Astrocyte (in vitro differentiated cells and primary cell): ENCODE measurements at places on chromosomes 4 and X.

GRCh38 chr4:1994938-1995337, 13.8 kb downstream of the NELFA start:
- no peak for DNase-seq

GRCh38 chr4:182768838-182769237, 148.3 kb downstream of the DCTD start:
- peak; percentile 36 for DNase-seq

DNA sequence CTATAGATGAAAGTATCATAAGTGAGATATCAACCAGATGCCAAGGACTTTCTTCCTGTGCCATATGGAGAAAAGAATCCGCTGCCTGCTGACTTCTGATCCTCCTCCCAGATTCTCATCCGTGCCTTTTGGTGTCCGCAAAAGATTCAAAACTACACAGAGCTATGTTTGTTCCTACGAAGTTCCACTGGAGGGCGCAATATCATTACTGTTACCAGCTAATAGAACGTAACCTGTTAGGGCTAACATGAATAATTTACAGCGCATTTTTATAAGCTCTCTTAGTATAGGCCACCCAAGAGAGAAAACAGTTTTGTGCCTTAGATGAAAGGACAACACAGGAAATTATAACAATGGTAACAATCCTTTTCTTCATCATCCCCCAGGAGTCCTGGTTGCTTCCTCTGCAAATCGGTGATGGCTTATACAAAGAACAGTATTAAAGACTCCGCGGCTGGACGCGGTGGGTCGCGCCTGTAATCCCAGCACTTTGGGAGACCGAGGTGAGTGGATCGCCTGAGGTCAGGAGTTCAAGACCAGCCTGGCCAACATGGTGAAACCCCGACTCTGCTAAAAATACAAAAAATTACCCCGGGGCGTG, 22.8 kb upstream of the CENPVL3 start:
- DNase-seq = peak; percentile 23

- DNase-seq = no peak
Observed at GRCh38 chr4:53436251-53436650, 58.8 kb downstream of the FIP1L1 start.

GRCh38 chr4:86554646-86555045, 39.5 kb upstream of the PTPN13 start:
- DNase-seq = no peak

DNA sequence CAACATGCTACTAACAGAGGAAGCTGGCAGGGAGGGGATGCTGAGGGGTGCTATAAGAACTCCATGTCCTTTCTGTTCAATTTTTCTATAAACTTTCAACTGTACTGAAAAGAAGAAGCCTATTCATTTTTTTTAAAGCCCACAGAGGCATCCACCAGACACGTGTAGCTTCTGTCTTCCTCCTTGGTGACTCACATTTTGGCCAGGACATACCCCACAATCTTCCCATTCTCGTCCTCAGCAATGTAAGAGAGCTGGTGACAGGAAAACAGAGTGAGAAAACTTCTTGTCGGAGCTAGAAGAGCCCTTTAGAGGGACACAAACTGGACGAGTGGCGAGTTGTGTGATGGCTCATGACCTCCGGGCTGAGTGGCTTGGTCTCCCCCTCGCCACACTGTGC, 1.1 kb downstream of the NAA10 start:
- peak; percentile 41 for DNase-seq

GRCh38 chr4:69894186-69894585, 34.2 kb upstream of the SULT1E1 start:
- DNase-seq = no peak

- DNase-seq = peak; percentile 75
Observed at GRCh38 chrX:38108364-38108763, 102.0 kb downstream of the SYTL5 start.

GRCh38 chr4:102007959-102008425, 217.5 kb downstream of the BANK1 start:
- no peak for DNase-seq

- no peak for DNase-seq
Observed at GRCh38 chr4:174117445-174117844, 166.0 kb downstream of the FBXO8 start.

DNA sequence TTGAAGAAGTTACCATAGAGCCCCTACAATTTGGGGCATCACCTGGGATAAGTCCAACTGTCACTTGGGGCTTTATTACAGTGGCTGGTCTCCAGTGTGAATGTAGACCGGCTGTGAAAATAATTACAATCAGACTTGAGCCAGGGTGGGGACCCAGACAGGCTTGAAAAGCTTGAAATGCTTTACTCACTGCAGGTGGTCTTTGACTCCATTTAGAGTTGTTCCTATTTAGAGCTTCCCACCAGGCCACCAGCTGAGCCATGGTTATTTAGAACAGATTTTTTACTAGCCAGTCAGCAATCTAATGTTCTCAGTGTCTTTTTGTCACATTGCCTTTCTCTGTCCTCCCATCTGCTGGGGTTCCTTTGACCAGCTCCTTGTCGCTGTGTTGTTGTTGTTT, 5.7 kb downstream of the ARHGAP10 start:
- no peak for DNase-seq

GRCh38 chrX:45261005-45261404, 60.3 kb upstream of the DIPK2B start:
- DNase-seq = no peak

DNA sequence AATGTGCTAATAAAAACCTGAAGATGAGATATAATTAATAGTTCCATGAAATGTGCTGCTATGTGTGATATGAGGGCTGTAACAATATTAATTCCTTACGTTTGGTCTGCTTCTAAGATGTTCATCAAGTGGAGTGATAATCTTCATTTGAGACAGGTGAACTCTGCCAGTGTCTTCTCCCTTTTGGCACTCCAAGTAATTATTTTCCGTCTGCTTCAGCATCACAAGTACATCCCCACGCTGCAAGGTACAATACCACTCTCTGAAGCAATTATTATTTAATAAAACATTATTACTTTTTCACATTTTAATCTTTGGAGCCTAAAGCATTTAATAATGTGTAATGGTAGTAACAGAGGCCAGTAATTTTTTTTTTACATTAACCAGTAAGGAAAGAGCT, 44.4 kb downstream of the RPS3A start:
- no peak for DNase-seq

GRCh38 chr4:4202510-4202909, 24.2 kb downstream of the OTOP1 start:
- DNase-seq = no peak

DNA sequence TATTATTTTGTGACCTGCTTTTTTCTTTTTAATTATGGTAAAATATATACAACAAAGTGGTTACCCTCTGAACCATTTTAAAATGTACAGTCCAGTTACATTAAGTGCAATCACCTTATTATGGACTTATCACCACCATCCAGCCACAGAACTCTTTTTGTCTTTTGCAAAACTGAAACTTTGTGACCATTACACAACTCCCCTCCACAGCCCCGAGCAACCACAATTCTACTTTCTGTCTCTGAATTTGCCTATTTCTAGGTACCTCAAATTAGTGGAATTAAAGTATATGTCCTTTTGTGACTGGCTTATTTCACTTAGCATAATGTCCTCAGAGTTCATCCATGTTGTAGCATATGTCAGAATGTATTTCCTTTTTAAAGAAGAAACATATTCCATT, 39.3 kb upstream of the WWC2 start:
- no peak for DNase-seq

- DNase-seq = peak; percentile 46
Observed at GRCh38 chr4:76950956-76951671, 1.6 kb downstream of the SEPTIN11 start.

DNA sequence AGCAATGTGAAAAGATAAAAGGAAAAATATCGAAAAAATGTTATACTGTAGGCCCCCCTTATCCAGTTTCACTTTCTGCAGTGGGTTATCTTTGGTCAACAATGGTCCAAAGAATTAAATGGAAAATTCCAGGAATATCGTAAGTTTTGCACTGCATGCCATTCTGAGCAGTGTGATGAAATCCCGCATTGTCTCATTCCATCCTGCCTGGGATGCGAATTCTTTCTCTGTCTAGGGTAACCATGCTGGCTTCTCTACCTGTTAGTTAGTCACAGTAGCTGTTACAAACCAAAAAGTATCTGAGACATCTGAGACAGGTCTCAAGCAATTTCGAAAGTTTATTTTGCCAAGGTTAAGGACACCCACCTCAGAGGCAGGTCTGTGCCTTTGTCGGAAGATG, 170.3 kb downstream of the COX18 start:
- DNase-seq = peak; percentile 31

DNA sequence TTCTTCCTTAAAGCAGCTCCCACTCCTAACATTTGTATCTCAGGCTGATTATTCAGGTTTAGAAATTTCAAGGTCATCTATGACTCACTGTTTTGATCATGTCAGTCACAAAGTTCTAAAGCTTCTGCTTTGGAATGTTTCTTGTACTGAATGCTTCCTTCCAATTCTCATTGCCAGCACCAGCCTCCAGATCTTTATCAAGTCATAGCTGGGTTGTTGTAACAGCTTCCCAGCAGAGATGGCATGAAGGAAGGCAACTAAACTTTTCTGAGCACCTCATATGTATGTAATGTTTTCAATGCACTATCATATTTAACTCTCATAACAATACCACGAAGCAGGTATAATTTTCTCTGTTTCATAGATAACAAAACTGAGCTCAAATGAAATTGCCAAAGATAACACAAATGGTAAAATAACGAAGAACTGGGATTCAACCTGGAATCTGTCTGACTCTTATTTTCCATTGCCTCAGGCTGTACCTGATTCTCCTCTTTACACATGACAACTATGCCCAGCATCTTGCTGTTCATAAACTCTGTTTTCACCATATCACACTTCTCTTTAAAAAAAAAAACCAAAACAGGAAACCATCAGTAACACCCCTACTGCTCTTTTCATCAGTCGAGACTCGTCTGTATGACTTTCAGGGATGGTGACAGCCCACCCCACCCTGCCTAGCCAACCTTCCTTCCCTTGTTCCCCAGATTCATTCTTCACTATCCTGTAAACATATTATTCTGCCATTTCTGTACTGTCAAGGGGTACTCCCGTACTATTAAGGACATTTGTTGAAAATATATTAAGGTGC, 13.4 kb downstream of the TRPC3 start:
- no peak for DNase-seq

DNA sequence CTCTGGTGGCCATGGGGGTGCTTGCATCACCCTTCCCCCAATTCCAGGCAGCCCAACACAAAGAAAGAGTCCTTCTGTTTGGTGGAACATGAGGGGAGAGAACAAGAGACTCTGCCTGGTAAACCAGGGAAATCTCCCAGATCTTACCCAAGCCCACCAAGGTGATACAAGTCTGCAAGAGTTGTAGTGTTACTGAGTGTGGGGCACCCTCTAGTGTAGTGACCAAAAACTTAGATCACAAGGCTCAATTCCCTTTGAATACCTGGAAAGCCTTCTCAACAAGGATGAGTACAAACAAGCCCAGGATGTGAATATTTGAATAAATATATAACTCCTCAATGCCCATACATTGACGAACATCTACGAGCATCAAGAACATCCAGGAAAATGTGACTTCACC, 64.7 kb downstream of the IL13RA2 start:
- no peak for DNase-seq

DNA sequence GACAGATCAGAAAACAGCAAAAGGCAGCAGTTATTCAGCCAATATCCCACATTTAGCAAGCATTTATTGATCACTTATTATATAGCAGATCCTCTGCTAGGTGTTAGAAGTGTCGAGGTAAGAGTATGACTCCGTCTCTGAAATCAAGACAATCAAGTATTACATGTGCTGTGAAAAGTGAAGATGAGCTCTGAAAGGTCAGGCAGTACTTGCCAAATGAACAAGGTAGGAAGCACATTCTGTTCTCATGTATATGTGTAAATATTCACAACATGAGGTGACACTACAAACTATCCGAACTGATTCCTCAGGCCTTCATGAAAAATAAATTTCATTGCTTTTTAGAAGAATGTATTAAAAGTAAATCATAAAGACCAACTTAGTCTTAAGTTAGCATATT, 15.3 kb downstream of the ATP1B4 start:
- no peak for DNase-seq

GRCh38 chrX:132728296-132728695, 230.1 kb downstream of the HS6ST2 start:
- no peak for DNase-seq

- no peak for DNase-seq
Observed at GRCh38 chr4:52990706-52991105, 128.6 kb downstream of the RASL11B start.

DNA sequence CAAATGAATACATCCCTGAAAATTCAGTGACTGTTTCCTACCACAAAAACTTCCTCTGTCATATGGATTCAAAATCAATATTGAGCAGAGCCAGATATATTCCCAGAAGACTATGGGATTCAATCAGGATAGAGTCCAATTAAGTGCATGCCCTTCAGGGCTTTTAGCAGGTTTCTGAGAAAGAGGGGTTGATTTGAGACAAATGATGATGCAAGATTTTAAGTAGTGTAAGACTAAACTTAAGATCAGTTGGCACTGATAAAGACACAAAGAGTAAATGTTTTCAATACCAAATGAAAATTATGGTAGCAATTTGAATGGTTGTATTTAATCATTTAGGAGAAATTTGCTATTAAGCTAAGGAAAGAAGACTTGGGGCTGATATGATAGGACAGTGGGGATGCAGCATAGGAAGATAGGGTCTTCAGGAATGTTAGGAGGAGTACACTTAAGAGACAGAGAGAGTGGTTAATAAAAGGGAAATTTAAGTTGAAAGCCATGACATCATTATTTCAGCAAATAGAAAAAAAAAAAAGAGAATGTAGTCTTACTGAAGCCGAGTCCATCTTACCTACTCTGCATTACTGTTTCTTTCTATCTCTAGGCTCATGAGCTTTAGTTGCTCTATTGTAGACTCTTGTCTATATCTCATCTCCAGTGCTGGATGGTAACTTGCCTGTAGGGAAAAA, 32.0 kb upstream of the XK start:
- DNase-seq = no peak

DNA sequence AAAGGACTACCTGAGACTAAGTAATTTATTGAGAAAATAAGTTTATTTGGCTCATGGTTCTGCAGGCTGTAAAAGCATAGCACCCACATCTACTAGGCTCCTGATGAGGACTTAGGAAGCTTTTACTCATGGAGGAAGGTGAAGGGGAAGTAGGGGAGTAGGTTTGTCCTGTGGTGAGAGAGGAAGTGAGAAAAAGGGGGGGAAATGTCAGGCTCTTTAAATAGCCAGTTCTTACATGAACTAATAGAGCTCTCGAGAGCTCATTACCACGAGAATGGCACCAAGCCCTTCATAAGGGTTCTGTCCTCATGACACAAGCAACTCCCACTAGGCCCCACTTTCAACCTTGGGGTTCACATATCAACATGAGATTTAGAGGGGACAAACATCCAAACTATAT, 125.5 kb upstream of the NRK start:
- no peak for DNase-seq
